ENCODE measurements at places on chromosomes 13 and 19.

- DNase-seq: no peak
Observed at GRCh38 chr13:98504371-98504963, 72.4 kb downstream of the STK24 start.

- DNase-seq: no peak
Observed at GRCh38 chr19:17888260-17888659, 16.5 kb downstream of the SLC5A5 start.

- DNase-seq: no peak
Observed at GRCh38 chr19:33406521-33407139, 33.1 kb downstream of the CEBPG start.

DNA sequence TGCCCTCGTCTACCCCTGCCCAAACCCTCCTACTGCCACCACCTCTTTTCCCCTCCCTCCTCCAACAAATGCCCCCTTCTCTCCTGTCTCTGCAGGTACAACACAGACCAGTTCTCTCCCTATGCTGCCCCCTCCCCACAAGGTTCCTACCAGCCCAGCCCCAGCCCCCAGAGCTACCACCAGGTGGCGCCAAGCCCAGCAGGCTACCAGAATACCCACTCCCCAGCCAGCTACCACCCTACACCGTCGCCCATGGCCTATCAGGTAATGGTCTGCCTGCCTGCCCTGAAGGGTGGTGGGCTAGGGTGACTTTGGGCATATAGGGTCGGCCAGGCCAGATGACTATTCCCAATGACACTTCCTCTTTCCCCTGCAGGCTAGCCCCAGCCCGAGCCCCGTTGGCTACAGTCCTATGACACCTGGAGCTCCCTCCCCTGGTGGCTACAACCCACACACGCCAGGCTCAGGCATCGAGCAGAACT, 6.5 kb upstream of the TIMM50 start:
- DNase-seq: no peak

DNA sequence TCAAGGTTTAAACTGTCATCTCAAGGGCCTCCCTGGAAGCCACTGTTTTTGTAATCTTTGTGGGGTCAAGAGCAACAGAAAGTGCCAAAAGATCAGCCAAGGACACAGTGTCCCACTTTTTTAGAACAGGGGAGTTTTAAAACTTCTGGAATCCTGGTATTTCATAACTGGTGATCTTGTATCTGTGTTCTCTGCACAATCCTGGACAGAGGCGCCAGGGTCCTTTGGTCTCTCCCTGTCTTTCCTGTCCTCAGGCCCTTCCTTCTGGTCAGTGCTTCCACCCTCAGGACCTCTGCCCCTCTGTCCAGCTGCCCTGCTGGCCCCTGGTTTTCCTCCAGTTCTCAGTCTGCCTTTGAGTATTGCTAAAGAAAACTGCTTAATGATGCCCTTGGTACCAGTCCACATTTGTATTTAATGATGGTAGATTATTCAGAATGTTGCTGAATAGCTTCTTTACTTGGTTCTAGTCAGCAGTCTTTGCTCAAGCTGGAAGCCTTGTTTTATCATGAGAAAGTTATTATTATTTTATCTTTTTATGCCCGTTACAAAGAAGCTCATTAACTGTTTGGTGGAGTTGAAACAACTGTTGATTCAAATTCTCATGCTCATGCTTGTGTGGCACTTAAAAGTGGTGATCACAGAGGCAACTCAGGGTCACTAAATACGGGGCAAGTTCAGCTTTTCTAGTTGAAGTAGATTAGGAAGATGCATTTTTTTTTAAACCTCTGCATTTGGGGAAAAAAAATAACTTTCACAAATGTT, 47.5 kb downstream of the WASF3 start:
- DNase-seq: no peak

DNA sequence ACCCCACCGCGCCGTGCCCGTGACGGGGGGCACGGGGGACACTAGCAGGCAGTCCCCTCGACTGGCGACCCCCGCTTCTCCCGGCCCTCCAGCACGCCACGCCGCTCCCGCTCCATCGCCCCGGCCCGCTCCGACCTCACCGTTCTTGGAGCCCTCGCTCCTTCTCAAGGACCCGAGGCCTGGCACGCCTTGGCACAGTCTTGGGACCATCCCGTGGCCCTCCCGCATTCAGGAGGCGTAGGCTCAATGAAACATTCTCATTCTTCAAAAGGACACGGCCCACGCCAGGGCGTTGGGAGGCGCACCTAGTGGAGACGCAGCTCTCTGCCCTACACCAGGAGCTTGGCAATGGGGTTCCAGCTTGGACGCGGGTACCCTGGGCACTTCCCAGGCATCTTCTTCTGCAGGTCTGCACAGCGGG, 473 bp upstream of the CERS1 start:
- no peak for DNase-seq

DNA sequence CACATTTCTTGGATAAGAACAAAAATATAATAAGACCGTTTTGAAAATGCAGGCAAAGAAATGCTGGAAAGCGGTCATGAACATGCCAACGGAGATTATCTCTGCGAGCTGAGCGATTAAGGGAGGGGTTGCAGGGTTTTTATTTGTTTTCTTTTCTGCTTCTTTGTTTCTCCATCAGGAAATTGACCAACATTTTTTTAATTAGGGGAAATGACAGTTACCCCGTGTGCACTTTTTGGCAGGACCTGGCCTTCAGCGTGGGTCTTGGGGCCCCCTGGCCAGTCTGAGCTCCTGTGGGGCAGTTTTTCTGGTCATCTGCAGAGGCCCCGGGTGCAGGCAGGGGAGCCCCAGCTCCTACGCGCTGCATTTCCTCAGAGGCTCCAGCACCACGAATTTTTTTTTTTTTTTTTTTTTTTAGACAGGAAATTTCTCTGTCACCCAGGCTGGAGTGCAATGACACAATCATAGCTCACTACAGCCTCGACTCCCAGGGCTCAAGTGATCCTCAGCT, 31.3 kb upstream of the HOMER3 start:
- no peak for DNase-seq

GRCh38 chr13:67318398-67318797, 88.3 kb upstream of the PCDH9 start:
- DNase-seq: no peak

GRCh38 chr13:98462946-98463345, 114.0 kb downstream of the STK24 start:
- DNase-seq: no peak

DNA sequence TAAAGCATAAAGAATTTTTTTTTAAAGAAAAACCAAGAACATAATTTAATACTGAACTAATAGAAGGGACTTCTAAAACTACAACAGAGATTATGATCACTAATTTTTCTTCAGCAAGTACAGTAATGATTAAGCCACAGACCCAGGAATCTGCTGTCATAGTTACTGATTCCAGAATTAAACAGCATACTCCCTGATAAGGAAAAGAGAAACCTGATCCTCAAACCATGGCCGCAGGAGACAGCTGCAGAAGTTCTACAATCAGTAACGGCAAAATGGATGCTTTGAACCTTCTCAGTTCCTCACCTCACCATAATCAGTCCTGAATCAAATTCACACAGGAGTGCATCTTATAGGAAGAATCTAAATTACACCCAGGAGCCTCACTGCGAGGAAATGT, 939.0 kb upstream of the SLITRK1 start:
- DNase-seq: no peak

GRCh38 chr19:18742838-18743783, 48.0 kb downstream of the COMP start:
- no peak for DNase-seq

DNA sequence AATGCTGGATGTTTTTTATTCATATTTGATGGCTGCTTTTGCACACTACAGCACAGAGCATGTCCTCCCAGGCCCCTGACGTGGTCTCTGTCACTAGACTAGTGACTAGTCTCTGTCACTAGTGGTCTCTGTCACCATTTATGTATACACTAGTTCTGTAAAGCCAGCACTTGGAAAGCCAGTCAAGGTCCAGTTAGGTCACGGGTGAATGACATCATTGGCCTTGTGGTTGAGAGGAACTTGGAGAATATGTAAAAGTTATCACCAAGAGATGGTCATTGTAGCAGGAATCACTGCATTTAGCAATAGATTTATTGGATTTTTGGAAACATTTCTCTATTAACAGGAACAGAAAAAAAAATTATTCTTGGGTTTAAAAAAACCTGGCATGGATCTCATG, 72.9 kb downstream of the SHISA2 start:
- DNase-seq: no peak

DNA sequence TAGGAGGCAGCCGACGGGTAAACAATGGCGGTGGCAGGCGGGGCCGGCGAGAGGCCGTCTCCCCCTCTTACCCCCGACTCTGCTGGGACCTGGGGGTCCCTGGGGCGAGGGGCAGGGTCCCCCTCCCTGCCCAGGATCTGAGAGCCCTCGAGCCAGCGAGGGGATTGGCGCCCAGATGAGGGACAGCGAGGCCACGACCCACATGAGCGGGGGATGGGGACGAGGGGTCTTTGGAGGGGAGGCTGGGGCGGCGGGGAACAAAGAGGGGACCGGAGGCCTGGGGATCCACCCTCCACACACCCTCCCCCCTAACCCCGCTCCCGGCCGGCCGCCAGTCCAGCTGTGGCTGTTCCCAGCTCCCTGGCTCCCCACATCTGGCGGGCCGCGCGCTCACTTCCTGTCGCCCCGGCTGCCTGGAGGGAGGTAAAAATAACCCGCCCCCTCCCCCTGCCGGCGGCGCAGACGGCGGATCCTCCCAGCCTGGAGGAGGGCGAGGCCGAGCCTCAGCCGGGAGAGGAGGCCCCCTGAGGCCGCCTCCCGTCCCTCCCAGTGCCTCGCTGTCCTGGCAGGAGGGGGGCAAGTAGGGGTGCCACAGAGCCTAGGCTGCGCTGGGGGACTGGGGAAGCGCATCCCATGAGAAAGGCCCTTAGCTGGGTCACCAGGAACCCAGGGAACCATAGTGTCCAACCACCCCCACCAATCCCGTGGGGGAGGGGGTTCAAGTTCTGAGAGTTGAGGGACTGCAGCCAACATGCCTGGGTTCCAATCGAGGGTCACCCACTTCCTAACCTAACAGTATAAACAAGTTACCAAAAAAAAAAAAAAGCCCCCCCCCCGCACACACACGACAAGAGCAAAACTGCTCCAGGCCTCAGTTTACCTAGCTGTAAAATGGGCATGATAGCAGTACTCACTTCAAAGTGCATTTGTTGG, 29.3 kb upstream of the NANOS3 start:
- DNase-seq: no peak

DNA sequence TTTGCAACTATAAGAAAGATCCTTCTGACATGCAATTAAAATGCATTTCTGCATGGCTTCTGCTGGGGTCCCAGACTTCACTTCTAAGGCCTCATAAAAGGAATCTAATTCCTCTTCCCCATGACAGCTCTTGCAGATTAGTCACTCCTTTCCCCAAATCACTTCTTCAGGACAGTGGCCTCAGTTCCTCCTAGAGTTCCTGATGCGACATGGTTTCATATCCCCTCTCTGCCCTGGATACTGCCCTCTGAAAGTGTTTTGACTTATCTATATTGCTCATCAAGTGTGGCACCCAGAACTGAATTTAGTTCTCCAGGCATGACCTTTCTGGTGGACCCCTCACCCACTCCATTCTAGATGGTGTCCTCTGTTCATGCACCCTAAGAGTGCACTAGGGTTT, 238.1 kb downstream of the FOXO1 start:
- DNase-seq: no peak

GRCh38 chr13:94228763-94229162, 250.7 kb downstream of the DCT start:
- no peak for DNase-seq

- DNase-seq: no peak
Observed at GRCh38 chr19:6198896-6199239, 63.4 kb downstream of the ACSBG2 start.

- DNase-seq: no peak
Observed at GRCh38 chr13:42331009-42331408, 59.1 kb downstream of the AKAP11 start.

DNA sequence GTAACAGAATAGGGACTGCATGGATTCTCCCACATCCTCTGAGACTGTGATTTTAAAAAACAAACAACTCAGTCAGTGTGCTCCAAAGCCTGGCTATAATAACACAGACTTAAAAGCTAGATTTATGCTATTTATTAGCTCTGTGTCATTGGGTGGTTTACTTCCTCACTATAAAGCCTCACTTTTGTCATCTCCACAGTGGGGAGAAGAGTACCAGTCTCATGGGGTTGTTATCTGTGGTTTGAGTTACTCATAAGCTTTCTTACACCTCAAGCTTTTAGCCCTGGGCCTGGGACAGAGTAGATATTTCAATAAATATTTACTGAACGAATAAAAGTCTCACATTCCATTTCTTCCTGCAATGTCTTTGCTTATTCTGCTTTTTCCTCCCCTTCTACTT, 5.3 kb downstream of the RNASEH2B start:
- no peak for DNase-seq

DNA sequence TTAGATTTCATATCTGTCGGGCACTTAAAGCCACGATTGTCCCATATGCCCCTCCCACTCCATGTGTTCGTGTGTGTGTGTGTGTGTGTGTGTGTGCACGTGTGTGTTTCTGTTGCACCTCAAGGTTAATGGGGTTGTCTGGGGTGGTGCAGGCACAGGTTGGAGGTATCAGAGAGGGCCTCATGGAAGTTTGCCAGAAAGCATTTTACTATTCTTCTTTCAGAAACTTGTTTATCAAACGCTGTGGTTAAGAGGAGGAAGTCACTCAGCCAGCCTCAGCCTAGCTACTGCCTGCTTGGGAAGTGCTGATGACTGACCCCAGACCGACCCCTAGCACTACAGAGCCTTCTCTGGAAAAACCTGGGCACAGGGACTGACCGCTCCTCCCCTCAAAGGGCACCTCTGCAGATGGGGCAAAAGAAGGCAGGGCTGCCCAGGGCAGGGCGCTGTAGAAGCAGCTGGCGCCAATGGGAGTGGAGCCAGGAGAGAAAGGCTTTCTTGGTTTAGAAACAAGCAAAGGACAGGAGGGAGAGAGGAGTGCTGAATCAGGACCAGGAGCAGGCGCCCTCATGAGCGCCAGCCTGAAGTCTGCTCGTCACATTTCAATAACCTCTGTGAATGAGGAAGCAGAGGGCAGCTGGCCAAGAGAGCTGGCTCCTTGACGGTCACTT, 3.9 kb downstream of the SIAH3 start:
- peak; percentile 63 for DNase-seq

DNA sequence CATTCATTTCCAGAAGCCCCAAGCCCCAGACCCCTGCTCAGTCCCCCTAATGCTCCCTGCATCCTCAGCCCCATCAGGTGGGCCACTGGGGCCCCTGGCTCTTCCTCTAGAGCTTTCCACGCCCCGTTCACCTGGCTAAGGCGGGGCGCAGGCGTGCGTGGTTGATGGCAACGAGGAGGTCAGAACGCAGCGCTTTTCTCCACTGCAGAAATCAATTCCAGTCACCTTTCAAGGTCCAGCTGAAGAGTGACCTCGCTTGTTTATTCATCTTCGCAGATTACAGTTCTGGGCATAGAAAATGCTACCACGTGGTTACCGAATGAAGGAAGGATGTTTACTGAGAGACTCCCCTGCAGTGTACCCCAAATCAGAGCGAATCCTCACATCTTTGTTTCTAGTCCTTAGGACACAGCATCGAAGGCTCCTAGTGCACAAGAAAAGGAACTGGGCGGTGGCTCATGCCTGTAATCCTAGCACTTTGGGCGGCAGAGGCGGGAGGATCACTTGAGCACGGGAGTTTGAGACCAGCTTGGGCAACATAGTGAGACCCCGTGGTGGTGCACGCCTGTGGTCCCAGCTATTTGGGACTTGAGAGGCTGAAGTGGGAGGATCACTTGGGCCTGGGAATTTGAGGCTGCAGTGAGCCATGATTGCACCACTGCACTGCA, 828 bp upstream of the PBX4 start:
- DNase-seq: no peak

GRCh38 chr19:23996549-23996948, 81.9 kb downstream of the ZNF726 start:
- DNase-seq: no peak
